ENCODE measurements at places on chromosomes 5 and 9.

DNA sequence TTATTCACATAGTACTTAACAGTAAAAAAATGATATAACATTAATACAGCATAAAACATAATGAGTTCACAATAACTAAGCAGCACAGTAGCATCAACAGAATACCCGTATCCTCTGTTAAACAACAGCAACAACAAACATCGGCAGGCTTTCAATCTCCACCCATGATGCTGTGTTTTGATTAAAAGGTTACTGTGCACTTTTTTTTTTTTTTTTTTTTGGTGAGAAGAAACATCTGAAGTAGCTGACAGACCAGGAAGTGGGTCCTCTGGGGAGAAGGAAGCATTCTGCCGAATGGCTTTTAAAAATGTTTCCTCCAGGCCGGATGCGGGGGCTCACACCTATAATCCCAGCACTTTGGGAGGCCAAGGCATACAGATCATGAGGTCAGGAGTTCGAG lies 282.3 kb downstream of the EPB41L4A start:
- DNase-seq, result no peak

- DNase-seq, result no peak
These were observed 7.4 kb upstream of the ADGRD2 start for GRCh38 chr9:124442826-124443225.

DNA sequence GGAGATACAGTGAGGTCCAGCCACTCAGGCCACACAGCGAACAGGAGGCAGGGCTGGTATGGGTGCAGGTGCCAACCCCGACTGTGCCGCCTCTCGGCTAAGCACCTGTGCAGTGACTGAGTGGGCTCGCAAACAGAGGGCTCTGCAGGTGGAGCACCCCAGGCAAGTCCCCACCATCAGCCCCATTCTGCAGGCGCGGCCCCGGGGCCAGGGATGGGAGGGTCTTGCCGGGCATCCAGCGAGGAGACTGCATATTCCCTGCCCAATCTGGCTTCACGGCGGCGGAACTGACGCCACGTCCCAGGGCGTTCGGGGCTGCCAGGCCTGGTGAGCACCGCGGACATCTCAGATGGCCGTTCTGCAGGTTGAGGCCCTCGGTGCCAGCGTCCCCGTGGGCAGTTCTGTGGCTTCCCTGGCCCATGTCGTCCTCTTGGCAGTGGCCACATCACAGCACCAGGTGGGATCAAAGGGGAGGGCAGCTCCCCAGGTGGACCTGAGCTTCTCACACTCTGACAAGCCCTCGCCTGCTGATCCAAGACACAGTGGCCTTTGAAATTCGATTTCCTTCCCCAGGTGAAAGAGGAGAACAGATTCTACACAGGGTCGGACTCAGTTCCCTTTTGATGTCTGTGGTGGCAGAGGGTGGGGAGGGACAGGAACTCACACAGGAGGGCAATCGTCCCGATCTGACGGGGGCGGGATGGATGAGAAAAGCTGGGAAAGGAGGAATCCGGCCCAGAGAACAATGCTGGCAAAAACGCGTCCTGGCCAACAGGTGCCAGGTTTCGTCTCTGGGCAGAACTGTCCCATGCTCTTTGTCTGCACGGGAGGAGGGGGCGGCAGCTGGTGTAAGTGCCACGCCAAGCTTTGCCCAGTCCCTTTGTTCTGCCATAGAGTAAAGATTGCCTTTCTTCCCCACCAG lies 18.8 kb downstream of the DBH start:
- DNase-seq, result no peak

DNA sequence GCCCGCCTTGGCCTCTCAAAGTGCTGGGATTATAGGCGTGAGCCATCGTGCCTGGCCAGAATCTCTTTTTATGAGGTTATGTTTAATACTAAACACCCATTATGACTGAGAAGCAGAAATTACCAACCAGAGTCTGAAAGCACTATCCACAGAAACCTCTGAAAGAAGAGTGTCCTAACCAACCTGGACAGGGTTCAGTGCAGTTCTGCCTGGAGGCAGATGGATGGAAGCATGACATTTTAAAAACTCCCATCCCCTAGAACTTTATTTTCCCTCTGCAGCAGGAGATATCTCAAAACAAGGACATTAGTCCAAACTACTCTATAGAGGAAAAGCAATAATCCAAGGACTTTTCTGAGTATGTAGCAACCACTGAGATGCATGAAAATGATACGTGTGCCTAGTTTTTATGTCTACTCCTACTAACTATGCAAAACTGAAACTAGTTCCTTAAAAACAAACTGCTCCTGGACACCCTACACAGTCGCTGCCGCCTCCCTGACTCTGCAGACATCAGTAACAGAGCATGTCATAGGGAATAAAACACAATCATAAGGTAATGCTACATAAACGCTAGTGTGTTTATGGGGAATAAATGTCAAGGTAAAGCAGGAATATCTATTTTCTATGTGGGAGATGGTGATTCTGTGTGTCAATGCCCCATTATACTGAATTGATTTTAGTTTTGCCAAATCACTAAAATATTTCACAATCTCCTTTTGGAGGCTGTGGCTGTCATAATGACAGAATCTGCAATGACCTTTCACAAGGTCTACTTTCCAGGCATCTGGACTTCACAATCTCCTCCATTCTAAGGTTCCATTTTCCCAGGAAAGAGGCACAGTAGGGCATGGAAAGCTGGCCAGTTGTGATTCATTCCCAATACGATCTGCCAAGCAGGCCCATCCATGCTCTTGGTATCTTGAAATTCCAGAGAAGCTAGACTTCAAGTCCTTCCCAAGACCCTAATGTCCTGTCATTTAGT lies 122.8 kb downstream of the SIL1 start:
- DNase-seq, result no peak

- no peak for DNase-seq
These were observed 124.9 kb downstream of the TTC39B start for GRCh38 chr9:15182101-15182551.

DNA sequence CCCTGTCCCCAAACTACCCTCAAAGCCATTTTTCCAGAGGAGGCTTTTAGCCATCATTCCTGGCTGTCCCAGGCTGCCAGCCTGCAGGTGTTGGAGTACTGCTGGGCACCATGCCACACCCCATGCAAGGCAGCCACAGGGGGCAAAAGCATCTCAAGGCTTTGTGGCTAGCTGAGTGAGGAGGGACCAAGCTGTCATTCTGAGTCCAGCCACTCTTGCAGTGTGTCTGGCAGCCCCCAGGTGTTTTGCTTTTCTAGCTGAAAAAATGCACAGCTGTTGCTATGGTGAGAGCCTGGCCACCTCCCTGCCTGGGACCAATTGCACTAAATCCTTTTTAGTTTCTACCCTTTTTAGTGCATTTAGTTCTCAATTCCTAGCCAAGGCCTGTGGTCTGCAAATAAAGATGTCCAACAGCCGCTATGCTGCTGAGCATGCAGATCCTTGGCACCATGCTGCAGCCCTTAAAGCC lies 50.4 kb upstream of the PTGS1 start:
- DNase-seq, result no peak

DNA sequence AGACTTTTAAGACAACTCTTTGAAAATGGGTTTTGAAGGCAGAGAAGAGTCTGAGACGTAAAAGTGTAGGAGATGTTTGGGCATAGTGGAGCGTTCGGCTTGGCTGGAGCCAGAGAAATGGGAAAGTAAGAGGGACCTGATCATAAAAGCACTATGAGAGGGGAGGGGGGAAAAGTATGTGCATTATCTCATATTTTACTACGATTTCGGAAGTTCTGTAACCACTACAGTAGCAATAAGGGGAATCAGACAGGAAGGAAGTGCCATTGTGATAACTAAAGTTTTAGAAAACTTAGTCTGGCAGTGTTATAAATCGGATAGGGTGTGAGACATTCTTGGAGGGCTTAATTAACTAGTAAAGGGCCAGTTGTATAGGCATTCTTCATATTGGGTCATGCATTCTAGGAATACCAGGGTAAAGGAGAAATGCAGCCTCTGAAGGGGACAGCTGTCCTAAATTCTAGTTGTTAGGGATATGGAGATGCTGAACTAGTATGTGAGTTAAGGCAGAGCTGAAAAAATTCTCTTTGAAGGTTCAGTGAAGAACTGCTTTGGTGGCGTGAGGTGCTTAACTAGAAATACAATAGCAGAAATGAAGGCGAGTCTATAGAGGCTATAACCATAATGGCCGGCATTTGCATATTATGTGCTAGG lies 83.8 kb upstream of the FREM1 start:
- no peak for DNase-seq

GRCh38 chr5:5165541-5166002 lies 25.4 kb downstream of the ADAMTS16 start:
- DNase-seq, result no peak

DNA sequence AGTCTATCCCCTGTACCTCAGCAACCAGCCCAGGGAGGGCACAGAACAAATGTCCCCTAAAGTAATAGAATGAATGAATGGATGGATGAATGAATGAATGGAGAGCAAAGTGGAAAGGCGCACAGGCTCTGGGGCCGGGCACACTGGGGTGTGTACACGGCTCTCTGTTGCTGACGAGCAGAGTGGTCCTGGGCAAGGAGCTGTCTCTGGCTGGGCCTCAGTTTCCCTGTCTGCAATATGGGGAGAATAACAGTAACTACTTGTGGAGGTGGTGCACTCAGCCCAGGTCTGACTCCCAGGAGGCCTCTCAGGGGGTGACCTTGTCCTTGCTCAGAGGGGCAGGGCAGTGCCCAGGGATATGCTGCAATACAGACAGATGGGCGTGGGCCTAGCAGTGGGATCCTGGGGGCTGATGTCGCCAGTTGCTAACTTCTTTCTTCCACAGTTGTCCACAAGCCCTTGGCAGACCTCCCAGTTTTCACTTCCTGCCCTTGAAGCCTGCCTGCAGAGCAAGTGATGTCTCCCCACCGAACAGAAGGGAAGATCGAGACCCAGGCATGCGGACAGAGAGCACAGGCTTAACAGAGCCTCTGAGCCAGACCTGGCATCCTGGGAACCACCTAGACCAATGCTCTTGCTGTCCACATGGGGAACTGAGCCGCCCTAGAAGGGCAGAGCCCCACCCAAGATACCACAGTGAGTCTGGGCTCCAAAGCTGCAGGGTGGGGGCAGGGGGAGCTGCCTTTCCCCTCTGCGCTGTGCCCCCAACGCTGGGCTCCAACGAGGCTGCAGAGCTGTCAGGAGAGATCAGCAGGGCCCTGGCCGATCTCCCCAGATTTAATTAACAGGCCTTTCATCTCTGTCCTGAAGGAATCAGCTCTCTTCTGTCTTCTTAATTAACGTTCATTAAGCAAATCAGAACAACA lies 13.6 kb upstream of the LAMC3 start:
- DNase-seq, result no peak

DNA sequence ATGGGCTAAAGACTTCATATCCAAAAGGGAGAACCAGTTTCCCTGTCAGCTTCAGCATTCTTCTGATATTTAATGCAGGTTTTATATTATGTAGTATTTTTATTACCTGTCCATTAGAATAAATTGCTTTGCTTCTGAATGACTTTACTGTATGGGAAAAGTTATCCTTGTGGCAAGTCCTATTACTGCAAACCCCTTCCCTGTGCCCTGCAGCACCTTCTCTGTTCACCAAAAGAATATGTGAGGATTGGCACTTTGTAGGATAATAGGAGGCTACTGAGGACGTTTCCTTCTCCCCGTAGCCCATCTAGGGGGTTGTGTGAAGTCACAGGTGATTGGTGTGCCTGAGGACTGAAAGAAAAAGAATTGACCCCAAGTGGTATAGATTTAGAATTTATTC lies 296.1 kb downstream of the KDM4C start:
- DNase-seq, result no peak

- no peak for DNase-seq
These were observed 42.4 kb upstream of the ZBED3 start for GRCh38 chr5:77129391-77129990.

GRCh38 chr5:172666251-172666650 lies 25.2 kb downstream of the NEURL1B start:
- no peak for DNase-seq

- no peak for DNase-seq
These were observed 21.9 kb downstream of the ARRDC3 start for GRCh38 chr5:91361055-91361701.

- DNase-seq, result no peak
These were observed 63.7 kb downstream of the LURAP1L start for GRCh38 chr9:12838546-12838945.

DNA sequence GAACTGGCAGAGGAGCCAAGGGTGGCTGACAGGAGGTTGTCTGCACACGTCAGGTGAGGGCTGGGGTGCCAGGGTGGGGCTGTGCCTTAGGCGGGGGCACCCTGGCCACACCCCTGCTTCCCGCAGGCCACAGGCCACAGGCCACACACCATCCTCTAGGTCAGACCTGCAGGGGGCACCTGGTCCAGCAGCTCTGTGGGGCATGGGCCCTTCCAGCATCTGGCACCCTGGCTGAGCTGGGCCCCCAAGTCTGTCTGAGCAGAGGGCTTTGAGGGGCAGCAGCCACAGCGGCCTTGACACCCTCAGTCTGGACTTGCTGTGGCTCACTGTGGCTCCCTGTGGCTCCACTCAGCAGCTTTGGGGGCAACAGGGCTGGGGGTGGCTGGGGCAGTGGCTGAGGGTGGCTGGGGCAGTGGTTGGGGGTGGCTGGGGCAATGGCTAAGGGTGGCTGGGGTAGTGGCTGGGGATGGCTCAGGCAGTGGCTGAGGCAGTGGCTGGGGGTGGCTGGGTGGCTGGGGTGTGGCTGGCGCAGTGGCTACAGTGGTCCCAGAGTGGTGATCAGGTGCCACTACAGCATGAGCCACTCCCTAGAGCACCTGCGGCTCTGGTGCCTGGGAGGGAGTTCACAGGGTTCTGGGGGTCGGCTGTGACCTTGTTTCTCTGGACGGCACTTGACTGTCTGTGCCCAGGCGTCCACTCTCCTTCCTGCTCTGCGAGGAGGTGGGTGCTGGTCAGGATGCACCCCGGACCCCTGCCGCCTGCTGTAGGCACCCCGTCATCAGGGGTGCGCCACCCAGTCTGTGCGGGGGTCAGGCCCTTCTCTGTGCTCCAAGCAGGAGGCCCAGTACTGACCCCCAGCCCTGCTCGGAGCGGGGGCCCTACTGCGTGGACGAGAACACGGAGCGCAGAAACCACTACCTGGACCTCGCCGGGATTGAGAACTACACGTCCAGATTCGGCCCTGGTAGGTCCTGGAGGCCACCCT lies 27.1 kb downstream of the NKD2 start:
- DNase-seq, result no peak

DNA sequence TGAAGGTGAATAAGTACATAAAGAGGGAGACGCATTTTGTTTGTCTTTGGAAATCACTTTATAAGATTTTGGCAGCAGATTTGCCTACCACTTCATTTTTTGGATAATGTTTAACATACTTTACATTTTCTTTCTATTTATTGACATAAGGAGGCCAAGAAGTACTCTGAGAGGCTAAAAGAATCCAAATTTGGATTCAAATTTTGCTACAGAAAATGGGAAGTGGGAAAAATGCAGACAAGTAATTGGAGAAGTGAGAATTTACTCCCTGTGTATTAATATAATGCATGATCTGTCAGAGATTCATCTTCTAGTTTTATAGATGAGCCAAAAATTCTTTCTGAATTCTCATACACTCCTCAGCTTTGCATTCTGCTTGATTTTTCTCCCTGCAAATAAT lies 411.2 kb upstream of the CTNND2 start:
- DNase-seq, result no peak

DNA sequence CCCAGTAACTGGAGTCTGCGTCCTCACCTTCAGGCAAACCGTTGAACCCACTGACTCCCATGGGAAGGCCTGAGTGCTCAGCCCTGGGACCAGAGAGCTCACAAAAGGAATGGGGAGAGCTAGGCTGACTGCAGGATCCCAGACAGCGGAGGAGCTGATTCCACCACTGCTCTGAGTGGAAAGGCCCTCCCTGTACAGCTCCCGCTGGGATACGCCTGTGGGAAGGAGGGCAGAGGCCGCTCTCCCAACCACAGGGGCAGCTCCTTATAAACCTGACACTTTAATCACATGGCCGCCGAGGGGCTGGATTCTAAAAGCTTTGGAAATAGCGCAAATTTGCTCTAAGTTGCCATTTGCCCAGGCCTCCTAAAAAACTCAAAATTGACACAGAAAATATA lies 37.1 kb downstream of the DBH start:
- DNase-seq, result no peak
